Right kidney (tissue), 9 donors: ENCODE measurements at places on chromosomes 13 and 19.

- no peak for DNase-seq
Measured at GRCh38 chr13:114124431-114124830, 8.0 kb downstream of the RASA3 start.

DNA sequence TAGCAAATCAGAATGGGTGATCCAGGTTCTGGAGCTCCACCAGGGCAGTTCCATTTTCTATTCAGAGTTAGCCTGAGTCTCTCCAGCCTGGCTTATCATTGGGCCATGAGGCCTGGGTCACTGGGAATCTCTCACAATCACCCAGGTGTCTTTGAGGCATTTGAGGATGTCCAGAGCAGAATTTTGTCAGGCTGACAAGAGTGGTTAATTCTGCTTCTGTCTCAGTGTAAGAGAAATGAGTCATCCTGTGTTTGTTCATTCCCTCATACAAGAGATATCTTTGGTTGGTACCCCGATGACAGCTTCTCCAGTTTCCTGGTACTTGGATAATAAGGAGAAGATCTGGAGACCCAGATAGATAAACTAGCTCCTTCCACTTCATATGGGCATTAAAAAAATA is 10.4 kb downstream of the ZNF93 start:
- DNase-seq, result no peak

GRCh38 chr19:11044431-11044830 is 44.8 kb upstream of the LDLR start:
- DNase-seq, result no peak

DNA sequence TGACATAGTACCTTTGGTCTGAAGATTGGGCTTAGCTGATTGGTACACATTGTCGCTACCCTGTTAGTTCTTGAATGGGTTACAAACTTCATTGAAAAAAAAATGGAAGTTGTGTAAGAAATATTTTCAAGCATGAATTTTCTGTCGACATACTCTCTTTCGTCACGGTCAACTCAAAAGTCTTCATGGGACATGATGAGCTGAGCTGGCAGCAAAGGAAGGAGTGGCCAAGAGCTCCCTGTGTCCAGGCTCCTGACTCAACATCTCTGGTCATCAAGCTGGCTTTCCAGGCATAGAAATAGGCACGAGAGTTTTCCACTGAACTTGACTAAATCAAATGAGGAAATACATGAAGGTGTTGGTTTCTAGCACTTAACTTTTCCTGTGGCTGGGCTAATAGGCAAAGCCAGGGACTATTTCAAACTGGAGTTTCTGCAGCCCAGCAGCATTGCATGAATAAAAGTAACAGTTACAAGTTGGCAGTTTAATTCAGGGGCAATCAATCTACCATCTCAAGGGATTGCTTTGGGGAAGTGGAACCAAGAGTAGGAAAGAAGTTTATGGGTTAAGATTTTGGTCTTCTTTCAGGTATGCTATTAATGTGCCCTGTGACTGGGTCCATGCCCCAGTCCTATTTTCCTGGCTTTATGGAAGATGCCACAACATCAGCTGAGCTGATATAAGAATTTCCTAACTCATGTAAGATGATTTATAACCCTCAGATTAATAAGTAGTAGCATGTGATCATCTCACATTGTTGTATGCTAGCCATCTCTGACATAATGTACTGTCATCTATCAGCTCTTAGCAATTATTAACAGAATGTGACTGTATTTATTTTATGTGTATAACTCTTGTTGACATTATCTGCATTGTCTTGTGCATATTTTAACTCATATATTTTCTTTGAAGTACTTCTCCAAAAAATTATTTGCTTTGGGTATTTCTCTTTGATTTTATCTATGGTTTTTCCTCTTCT is 385.8 kb downstream of the DLEU7 start:
- DNase-seq, result no peak

- DNase-seq, result no peak
Measured at GRCh38 chr19:58328999-58329398, 2.2 kb downstream of the ZSCAN22 start.

GRCh38 chr19:19304186-19304965 is 15.9 kb downstream of the SUGP1 start:
- DNase-seq, result no peak

- no peak for DNase-seq
Measured at GRCh38 chr19:53365899-53366493, 491 bp downstream of the ZNF525 start.

DNA sequence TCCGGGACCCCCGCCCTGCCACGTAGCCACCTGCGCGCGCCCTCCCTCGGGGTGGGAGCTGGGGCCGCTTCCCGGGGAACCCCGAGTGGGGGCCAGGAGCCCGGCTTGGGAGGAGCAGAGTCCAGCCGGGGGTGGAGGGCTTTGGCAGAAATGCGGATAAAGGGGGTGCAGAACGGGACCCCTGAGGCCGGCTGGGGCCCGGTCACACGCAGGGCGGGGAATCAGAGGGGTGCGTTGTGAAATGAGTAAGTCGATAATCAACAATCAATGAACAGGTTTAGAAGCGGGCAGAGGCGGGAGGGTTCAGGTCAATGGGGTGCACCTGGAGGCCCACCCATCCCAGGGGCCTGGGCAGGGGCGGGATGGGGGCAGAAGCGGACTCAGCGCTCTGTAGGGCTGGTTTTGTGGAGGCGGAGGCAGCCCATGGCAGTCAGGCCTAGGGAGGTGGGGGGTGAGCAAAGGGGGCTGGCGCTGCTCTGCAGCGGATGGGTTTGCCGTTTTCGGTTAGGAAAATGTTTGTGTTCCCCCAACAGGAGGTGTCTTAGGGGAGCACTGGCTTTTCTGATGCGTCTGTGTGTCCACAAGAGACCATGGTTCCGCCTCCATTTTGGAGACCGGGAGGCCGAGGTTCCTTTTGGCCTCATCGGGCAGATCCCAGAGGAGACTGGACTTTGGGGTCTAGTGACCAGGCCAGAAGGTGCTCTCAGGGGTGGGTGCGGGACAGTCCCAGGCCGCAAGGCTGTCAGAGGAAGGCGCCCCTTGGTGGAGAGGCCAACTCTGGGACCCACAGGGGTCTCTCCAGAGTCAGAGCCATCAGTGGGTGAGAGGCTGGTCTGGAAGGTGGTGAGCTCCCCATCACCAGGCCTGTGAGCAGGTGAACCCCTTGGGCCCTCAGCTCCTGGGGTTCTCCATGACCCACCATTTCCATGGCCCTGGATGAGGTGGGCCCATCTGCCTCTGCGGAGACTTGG is 683 bp upstream of the DIRAS1 start:
- no peak for DNase-seq

GRCh38 chr13:22091222-22091970 is 420.5 kb downstream of the FGF9 start:
- no peak for DNase-seq

GRCh38 chr19:29685326-29685725 is 20.1 kb downstream of the PLEKHF1 start:
- no peak for DNase-seq

DNA sequence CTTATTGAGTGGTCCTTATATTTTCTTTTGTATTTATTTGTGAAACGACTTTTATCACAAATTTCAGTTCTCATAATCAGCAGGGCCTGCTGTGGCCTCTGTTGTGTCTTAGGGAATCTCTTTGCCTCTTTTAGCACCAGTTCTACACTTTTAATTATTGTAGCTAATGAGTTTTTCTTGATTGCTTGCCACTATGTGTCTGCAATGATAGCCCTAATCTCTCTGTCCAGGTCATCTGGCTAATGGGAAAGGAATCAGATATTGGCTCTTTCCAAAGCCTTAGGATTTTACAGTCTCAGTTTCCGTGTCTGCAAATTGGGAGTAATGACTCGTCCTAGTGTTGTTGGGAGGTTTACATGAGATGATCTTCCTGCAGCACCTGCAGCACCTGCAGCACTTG is 10.2 kb downstream of the WDFY2 start:
- DNase-seq, result no peak
